A549 treated with GW870086 at 1 μM for 4 hours (cell line): ENCODE measurements at places on chromosomes 11 and 22. TPM values are rescaled to one million over a fixed set of nuclear protein-coding genes. Genes with fewer than 3 reads are reported as not detected.

NLRP10 gene
- total RNA-seq, result not detected in 5 replicates

ACR gene
- 0.11 to 0.14 TPM in 2 of 5 replicates, not detected in the others for total RNA-seq

CYP2D6 gene
- 0.40 to 0.91 TPM (median 0.55 TPM) in 5 replicates for total RNA-seq

APOL4 gene
- total RNA-seq, result 0.10 TPM in 1 of 5 replicates, not detected in the others

NCF4 gene
- total RNA-seq, result 0.09 to 0.33 TPM in 2 of 5 replicates, not detected in the others

PKDREJ gene
- not detected in 5 replicates for total RNA-seq

CHID1 gene
- total RNA-seq, result 71.0 to 80.8 TPM (median 73.7 TPM) in 5 replicates

MIAT gene
- total RNA-seq, result 0.22 to 0.32 TPM (median 0.23 TPM) in 5 replicates

MS4A6E gene
- total RNA-seq, result not detected in 5 replicates

INS gene
- not detected in 5 replicates for total RNA-seq

SPDYC gene
- not detected in 5 replicates for total RNA-seq

APOA4 gene
- total RNA-seq, result 0.08 TPM in 1 of 5 replicates, not detected in the others

PAFAH1B2 gene
- total RNA-seq, result 29.4 to 40.3 TPM (median 35.3 TPM) in 5 replicates

C11orf16 gene
- total RNA-seq, result not detected in 5 replicates

MGAT3 gene
- total RNA-seq, result 0.54 to 1.1 TPM (median 0.81 TPM) in 5 replicates

ASCL2 gene
- 0.07 TPM in 1 of 5 replicates, not detected in the others for total RNA-seq

ZNF215 gene
- 0.88 to 1.2 TPM (median 1.1 TPM) in 5 replicates for total RNA-seq

LMO2 gene
- 0.18 to 1.1 TPM (median 0.64 TPM) in 5 replicates for total RNA-seq

ADAMTS15 gene
- 5.1 to 8.5 TPM (median 7.0 TPM) in 5 replicates for total RNA-seq

SYNGR1 gene
- 10.3 to 16.4 TPM (median 13.6 TPM) in 5 replicates for total RNA-seq

NPAS4 gene
- not detected in 5 replicates for total RNA-seq

LINC01488 gene
- total RNA-seq, result not detected in 5 replicates

NLRP14 gene
- total RNA-seq, result not detected in 5 replicates

TMEM45B gene
- 0.13 to 0.17 TPM (median 0.16 TPM) in 3 of 5 replicates, not detected in the others for total RNA-seq

OSBPL5 gene
- total RNA-seq, result 6.4 to 8.3 TPM (median 7.0 TPM) in 5 replicates

HBB gene
- total RNA-seq, result not detected in 5 replicates

LRRC4C gene
- total RNA-seq, result not detected in 5 replicates
